ENCODE measurements at places on chromosomes 11 and 22. TPM values are rescaled to one million over a fixed set of nuclear protein-coding genes. Genes with fewer than 3 reads are reported as not detected.

DNA sequence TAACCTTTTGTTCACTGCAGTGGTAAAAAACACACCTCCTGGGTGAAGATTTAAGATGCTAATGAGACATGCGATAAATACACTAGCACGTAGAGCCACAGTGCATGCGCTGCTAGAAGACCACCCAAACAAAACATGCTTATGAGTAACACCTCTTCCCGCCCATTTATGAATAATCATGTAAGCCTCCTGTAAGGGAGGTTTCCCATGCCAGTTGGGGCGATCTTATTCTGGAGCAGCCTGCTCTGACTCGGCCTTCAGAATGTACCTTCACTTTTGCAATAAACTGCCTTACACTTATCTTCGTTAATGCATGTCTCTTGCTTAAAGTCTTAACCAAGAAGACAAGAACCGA, 18.1 kb upstream of the SCARF2 start:
- no peaks in the 10 kb centered on the region for H3K4me1 ChIP-seq
- DNase-seq: no peak
- H3K27me3 ChIP-seq: no peaks in the 10 kb centered on the region
- H3K4me3 ChIP-seq: no peak overlapping the region
- no peaks in the 10 kb centered on the region for H3K36me3 ChIP-seq

DNA sequence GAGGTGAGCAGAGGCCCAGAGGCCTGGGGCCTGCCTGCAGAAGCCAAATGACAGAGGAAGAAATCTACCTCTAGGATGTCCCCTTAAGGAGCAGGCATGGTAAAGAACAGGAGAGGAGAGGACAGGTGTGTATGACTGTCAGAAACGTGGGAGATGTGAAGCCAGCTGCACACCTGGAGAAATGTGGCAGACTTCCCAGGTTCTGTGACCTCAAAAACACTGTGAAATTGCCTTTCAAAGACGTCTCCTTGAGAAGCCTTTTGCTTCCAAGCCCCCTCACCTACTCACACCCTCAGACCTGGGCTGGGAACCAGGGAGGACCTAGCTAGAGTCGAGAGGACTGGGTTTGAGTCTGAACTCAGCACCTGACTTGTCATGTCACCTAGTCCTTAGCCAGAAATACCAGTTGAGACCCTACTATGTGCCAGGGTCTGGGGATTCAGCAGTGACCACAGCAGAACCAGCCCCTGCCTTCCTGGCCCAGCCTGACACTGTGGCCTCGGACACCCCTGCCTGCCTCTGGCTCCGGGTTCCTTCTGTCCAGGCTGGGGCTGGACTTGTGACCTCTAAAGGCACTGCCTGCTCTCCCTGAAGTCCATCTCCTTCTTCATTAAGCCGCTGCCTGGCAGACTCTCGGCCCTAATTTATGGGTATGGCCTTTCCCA, 5.6 kb downstream of the TPBGL start:
- no peak overlapping the region for H3K4me3 ChIP-seq
- H3K36me3 ChIP-seq: no peaks in the 10 kb centered on the region
- DNase-seq: no peak

DNA sequence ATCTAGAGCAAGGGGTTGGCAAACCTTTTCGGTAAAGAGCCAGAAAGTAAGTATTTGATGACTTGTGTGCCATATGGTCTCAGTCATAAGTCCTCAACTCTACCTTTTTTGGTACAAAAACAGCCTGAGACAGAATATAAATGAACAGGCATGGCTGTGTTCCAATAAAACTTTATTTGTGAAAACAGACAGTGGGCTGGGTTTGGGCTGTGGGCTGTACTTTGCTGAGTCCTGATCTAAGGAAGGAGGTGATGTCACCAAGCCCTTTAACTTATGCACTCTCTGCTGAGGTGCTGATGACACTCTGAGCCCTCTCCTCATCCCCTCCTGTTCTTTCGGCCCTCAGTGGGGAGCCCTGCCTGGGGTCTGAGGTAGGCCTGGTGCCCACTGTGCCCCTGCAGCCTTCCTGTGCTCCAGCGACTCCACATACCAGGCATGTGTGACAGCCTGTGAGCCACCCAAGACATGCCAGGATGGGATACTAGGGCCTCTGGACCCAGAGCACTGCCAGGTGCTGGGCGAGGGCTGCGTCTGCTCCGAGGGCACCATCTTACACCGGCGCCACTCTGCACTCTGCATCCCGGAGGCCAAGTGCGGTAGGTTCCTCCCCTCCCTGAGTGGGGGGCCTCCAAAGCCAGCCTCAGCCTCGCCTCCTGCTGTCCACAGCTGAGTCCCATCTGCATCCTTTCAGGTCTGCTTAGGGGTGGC, 85.9 kb upstream of the MYOD1 start:
- no peak overlapping the region for H3K4me3 ChIP-seq
- peaks cover 49% of the 10 kb centered on the region for H3K27me3 ChIP-seq
- H3K36me3 ChIP-seq: no peaks in the 10 kb centered on the region
- no peak for DNase-seq

DNA sequence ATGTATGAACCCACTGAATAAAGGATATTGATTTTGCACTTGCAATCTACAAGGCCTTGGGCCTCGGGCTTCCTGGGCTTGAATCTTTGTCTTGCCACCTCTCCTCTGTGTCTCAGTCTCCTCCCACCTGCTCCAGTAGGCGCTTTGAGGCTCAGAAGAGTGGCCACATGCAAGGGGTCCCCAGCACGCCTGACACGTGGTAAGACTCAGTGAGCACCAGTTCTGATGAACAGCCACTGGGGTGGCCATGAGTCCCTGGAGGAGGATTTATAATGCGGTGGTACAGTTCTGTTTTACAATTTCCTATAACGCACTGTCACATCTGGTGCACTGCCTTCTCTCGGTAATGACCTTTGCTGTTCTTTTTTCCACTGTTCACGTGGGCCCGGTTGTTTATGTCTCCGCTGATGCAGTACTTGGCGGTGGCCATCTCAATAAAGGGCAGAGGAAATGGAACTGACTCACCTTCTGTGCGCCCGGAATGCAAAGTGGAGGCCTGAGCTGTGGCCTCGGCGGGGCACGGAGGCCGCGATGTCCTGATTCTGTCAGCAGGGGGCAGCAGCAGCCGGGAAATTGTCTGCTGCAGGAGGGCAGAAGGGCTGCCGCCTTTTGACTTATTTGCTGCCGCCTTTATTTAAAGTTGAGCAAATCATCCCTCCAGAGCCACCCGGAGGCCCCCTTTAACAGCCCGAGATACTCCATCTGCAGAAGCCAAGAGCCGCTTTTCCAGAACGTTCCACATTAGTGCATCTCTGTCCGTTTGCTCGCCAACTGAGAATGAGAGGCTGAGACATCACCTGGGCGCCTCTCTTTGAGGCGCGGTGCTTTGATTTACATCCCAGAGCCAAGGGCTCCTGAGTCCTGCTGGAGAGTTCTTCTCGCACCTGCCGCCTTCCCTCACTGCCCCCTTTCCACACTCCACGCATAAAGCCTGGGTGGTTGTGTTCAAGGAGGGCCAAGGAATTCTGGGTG, 6.0 kb upstream of the IFT27 start:
- H3K4me1 ChIP-seq: peaks cover 5% of the 10 kb centered on the region
- peak; percentile 93 for DNase-seq
- no peak overlapping the region for H3K4me3 ChIP-seq
- no peaks in the 10 kb centered on the region for H3K36me3 ChIP-seq

MAPK1 gene
- total RNA-seq: 66.7 TPM

DNA sequence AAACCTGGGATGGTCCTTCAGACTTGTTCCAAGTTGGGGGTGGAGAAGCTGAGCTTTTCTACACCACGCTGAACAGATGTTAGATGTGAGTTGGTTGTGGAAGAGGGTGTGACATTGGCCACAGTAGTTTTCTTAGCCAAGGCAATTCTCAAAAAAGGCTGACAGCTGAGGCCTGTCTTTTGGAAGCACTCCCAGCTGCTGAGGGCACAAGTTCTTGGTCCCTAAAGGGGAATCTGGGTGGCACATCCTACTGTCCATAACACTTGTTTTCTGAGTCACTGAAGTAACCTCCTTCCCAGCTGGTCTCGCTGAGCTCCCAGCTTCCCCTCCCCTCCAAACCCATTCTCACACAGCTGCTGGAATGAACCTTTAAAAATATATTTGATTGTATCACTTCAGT, 375.7 kb upstream of the KIRREL3 start:
- no peak for DNase-seq
- H3K27ac ChIP-seq: no peak overlapping the region
- H3K27me3 ChIP-seq: no peaks in the 10 kb centered on the region
- no peak overlapping the region for H3K4me3 ChIP-seq
- H3K4me1 ChIP-seq: no peaks in the 10 kb centered on the region
- no peaks in the 10 kb centered on the region for H3K36me3 ChIP-seq

Data from PC-9 (cell line).